ENCODE measurements at places on chromosomes 4 and X. TPM values are rescaled to one million over a fixed set of nuclear protein-coding genes. Genes with fewer than 3 reads are reported as not detected.

SMAD1 gene
- 9.2 TPM for total RNA-seq

RAB33A gene
- total RNA-seq: not detected

RHOH gene
- not detected for total RNA-seq

TRMT2B gene
- total RNA-seq: 7.9 TPM

DCTD gene
- total RNA-seq: 88.7 TPM

CXCL1 gene
- total RNA-seq: 32.4 TPM

PFKFB1 gene
- total RNA-seq: 0.19 TPM

IL15 gene
- 1.5 TPM for total RNA-seq

MAOA gene
- 1.0 TPM for total RNA-seq

RPS6KA6 gene
- not detected for total RNA-seq

VCX2 gene
- total RNA-seq: 37.1 TPM

STARD8 gene
- total RNA-seq: 2.1 TPM

DMP1 gene
- not detected for total RNA-seq

CLDN34 gene
- total RNA-seq: 0.13 TPM

VCX3A gene
- total RNA-seq: 112 TPM

POLN gene
- total RNA-seq: not detected

GRK4 gene
- 3.2 TPM for total RNA-seq

TCP11X2 gene
- not detected for total RNA-seq

SMARCAD1 gene
- 26.0 TPM for total RNA-seq

TDO2 gene
- total RNA-seq: 0.41 TPM

NSG1 gene
- 0.32 TPM for total RNA-seq

MAGEC1 gene
- total RNA-seq: 0.15 TPM

NEK1 gene
- total RNA-seq: 6.7 TPM

THOC2 gene
- 80.1 TPM for total RNA-seq

AMTN gene
- not detected for total RNA-seq

CYP4V2 gene
- 12.8 TPM for total RNA-seq

PRRG1 gene
- total RNA-seq: 7.0 TPM

CLGN gene
- total RNA-seq: 0.08 TPM

STK32B gene
- 28.3 TPM for total RNA-seq

PF4V1 gene
- total RNA-seq: not detected

Data from A375 (cell line).